Right lung (tissue), 10 donors: ENCODE measurements at places on chromosomes 5 and 9. TPM values are rescaled to one million over a fixed set of nuclear protein-coding genes. Genes with fewer than 3 reads are reported as not detected.

C9orf50 gene
- polyA plus RNA-seq, result 0.71 TPM

GRCh38 chr9:125754096-125754495 lies 6.9 kb downstream of the PBX3 start:
- no peak for DNase-seq

SPATA31D4 gene
- not detected for polyA plus RNA-seq

FAM78A gene
- 3.8 TPM for polyA plus RNA-seq

FGD3 gene
- 7.9 TPM for polyA plus RNA-seq

DNA sequence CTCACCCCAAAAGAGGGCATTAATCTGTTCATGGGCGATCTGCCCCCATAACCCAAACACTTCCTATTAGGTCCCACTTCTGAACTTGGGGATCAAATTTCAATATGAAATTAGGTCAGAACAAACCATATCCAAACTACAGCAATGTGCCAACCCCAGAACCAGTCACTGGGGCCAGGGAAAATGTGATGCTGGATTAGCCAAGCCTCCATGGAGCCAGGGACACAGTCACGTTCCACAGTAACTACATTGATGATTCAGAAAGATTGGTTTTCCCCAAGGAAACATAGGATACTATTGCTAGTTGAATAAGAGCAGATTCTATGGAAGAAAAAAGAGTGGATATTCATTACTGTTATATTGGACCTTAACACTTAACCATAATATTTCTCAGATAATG lies 84.2 kb downstream of the GIN1 start:
- no peak for DNase-seq
